Esophagus muscularis mucosa (tissue), 4 donors: ENCODE measurements at places on chromosomes 12 and 14. TPM values are rescaled to one million over a fixed set of nuclear protein-coding genes. Genes with fewer than 3 reads are reported as not detected.

DNA sequence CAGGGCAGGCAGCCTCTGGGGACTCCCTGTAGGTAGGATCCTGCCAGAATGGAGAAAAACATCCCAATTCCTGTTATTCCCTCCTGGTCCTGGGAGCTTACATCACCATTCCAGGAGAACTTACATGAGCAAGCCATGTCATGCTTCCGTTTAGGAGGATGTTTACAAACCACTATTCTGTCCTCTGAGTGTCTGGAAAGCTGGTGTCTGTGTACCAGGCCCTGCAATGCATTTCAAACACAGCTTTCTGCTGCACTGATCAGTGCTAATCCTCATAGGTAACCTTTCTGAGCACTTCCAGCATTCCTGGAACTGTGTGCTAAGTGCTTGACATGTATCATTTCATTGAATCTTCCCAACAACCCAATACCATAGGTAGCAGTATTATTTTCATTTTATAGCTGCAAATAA, 19.8 kb upstream of the MAP1LC3B2 start:
- H3K4me3 ChIP-seq: no peak overlapping the region
- no peak for DNase-seq
- H3K27me3 ChIP-seq: no peaks in the 10 kb centered on the region
- no peaks in the 10 kb centered on the region for H3K36me3 ChIP-seq

GRCh38 chr14:30991408-30991807, 34.0 kb upstream of the AP4S1 start:
- H3K4me3 ChIP-seq: no peak overlapping the region
- H3K36me3 ChIP-seq: no peaks in the 10 kb centered on the region
- no peak for DNase-seq

DNA sequence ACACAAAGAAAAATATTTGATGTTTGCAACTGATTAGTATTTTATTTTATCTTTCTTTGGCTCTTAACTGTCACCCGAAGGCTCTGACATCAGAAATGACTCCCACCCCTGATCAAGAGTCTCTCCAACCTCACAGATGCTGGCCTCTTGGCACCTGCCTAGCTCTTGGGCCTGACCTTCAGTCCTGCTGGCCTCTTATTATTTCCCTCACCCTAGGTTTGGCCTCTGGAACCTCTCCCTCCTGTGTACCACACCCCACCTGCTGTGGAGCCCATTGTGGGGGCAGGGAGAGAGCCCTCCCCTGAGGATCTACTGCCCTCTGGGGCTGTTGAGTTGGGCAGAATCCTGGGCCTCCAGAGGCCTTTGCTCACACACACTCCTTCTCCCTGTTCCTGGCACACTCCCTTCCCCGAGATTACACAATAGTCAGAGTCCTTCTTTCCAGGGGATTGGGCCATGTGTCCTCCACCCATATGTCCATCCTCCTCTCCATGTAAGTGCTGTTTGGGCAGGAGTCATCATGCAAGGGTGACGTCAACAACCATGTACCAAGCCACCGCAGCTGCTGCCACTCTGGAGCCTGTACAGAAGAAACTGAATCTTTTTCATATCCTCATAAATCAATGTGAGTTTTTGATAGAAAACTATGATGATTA, 124.3 kb downstream of the RASSF9 start:
- no peak overlapping the region for H3K4me3 ChIP-seq
- H3K27me3 ChIP-seq: no peaks in the 10 kb centered on the region
- no peak for DNase-seq

- H3K27ac ChIP-seq: peak overlapping the region; percentile 95
- peak overlapping the region; percentile 62 for H3K4me3 ChIP-seq
- peaks cover 50% of the 10 kb centered on the region for H3K4me1 ChIP-seq
- DNase-seq: no peak
- no peaks in the 10 kb centered on the region for H3K27me3 ChIP-seq
- no peaks in the 10 kb centered on the region for H3K36me3 ChIP-seq
These were observed 31.8 kb upstream of the PLEKHG6 start for GRCh38 chr12:6278439-6279255.

DNA sequence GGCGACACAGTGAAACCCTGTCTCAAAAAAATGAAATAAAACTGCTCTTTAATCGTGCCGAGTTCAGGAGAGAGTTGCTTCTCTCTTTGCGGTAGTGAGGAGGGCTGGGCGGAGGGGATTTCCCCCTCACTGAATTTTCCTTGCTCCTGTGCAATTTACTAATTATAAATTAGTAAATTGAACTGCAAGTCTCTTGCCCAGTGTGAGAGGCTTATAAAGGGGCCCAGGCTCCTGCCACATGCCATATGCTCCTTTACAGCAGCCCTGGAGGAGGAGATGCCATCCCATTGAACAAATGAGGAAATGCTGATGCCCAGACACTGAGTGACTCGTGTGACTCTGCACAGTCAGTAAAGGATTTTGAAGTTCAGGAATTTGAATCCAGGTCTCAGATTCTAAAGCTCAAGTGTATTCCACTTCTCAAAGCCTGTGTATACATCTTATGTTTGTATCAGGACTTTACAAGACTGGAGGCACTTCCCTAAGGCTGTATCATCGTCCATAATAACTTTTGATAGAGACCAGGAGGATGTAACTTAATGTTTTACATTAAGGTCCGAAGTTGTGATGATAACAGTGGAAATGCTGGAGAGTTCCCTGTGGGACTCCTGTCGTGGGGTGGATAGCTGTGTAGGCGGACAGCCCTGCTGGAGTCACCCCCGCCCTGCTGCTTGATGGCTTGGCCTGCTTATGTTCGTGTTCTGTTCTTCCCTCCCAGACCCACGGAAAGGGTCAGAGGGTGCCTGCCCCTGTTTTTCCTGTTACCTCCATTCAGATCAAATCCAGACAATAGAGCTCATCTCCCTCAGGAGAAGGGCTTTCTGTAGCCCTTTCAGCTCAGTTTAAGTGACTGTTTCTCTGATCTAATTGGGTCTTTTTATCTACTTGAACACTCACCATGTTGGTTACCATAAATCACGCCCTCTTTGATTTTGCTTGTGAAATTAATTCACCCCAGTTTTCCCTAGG, 13.9 kb downstream of the PELI2 start:
- no peaks in the 10 kb centered on the region for H3K36me3 ChIP-seq
- H3K27me3 ChIP-seq: no peaks in the 10 kb centered on the region
- H3K4me3 ChIP-seq: no peak overlapping the region
- no peak for DNase-seq
- H3K27ac ChIP-seq: no peak overlapping the region

DNA sequence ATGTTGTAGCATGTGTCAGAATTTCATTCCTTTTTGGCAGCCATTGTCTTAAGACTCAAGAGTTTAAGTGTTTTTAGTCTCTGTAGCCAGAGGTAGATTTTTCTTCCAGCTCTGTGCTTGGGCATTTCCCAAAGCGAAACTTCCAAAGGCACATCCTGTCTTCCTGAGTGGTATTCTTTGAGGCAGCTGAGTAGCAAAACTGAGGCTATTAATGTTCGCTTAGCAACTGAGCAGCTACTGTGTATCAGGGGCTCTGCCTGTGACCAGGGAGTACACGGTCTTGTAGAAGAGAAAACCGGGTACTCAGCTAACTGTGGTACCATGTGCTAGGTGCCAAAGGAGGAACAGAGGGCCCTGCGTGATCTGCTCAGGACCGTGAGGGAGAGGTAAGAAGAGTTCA, 52.0 kb downstream of the ETV6 start:
- no peak for DNase-seq
- H3K27ac ChIP-seq: peak overlapping the region; percentile 80
- H3K36me3 ChIP-seq: no peaks in the 10 kb centered on the region

- no peaks in the 10 kb centered on the region for H3K4me1 ChIP-seq
- no peak overlapping the region for H3K4me3 ChIP-seq
- H3K36me3 ChIP-seq: no peaks in the 10 kb centered on the region
These were observed 32.0 kb upstream of the SIX1 start for GRCh38 chr14:60681271-60681670.

- H3K4me3 ChIP-seq: no peak overlapping the region
- H3K4me1 ChIP-seq: peaks cover 23% of the 10 kb centered on the region
- H3K36me3 ChIP-seq: no peaks in the 10 kb centered on the region
- no peak for DNase-seq
These were observed 76.9 kb upstream of the PSMA6 start for GRCh38 chr14:35215110-35215813.

DNA sequence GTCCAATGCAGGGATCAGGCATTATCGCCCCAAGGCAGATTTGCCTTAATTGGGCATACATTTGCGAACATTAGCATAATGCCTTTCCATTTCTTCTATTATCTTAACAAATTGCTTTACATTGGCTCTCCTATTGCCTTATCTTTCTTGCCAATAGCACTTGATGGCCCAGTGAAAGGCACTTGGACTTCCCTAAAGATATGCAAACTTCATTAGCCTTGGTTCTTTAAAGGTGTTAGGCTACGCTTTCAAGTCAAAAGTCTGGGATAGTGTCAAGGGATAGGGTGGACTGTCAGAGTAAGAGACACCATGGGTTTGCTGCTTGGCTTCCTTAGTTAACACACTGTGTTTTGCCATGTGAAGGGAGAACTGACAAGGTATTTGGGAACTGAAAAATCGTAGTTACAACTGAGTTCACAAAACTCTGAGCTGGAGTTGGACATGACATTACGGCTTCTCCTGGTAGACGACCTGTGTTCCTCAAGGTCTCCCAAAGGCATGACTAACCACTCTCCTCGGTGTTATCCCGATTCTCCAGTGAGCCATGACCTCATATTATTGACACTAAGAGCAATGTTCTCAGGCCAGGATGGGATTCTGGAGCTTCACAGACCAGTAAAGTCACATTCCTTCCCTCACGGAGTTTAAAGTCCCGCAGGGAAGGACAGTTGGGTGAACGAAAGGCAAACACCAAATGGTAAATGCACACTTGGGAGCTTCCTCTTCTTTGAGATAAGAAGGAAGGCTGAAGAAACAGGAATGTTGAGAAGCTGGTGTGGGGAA, 65.2 kb downstream of the TBC1D30 start:
- H3K4me1 ChIP-seq: no peaks in the 10 kb centered on the region
- DNase-seq: no peak
- no peak overlapping the region for H3K4me3 ChIP-seq
- no peak overlapping the region for H3K27ac ChIP-seq
- H3K36me3 ChIP-seq: no peaks in the 10 kb centered on the region
- H3K27me3 ChIP-seq: no peaks in the 10 kb centered on the region

Gene CD27
- not detected for total RNA-seq

Gene KRT75
- total RNA-seq: not detected

Gene ULK1
- total RNA-seq: 29.0 TPM
